ENCODE measurements at places on chromosomes 7 and 10. TPM values are rescaled to one million over a fixed set of nuclear protein-coding genes. Genes with fewer than 3 reads are reported as not detected.
A peak's percentile ranks its signal among the peaks of the same experiment; 100 is the strongest.

- H3K27me3 ChIP-seq: no peaks in the 10 kb centered on the region
- no peak overlapping the region for H3K4me3 ChIP-seq
- peak overlapping the region; percentile 69 for H3K27ac ChIP-seq
- peaks cover 20% of the 10 kb centered on the region for H3K4me1 ChIP-seq
- H3K36me3 ChIP-seq: no peaks in the 10 kb centered on the region
Measured at GRCh38 chr10:72785409-72785808, 93.5 kb downstream of the MCU start.

Gene AKR1E2
- 2.5 TPM for total RNA-seq

Gene TDRD1
- not detected for total RNA-seq

GRCh38 chr10:75401569-75402485, at the start of gene ZNF503:
ZNF503 (minus strand) TSS chr10:75401764; CDS start chr10:75401419, 345 bp downstream.
- peak within 1 kb of the TSS; percentile 87 for H3K4me3 ChIP-seq
- H3K27me3 ChIP-seq: peaks cover 73% of the 10 kb centered on the region
- no peak within 1 kb of the TSS for H3K27ac ChIP-seq
- no peaks in the 10 kb centered on the region for H3K4me1 ChIP-seq
- peak; percentile 95 for DNase-seq

Gene CFAP69
- total RNA-seq: 2.9 TPM

DNA sequence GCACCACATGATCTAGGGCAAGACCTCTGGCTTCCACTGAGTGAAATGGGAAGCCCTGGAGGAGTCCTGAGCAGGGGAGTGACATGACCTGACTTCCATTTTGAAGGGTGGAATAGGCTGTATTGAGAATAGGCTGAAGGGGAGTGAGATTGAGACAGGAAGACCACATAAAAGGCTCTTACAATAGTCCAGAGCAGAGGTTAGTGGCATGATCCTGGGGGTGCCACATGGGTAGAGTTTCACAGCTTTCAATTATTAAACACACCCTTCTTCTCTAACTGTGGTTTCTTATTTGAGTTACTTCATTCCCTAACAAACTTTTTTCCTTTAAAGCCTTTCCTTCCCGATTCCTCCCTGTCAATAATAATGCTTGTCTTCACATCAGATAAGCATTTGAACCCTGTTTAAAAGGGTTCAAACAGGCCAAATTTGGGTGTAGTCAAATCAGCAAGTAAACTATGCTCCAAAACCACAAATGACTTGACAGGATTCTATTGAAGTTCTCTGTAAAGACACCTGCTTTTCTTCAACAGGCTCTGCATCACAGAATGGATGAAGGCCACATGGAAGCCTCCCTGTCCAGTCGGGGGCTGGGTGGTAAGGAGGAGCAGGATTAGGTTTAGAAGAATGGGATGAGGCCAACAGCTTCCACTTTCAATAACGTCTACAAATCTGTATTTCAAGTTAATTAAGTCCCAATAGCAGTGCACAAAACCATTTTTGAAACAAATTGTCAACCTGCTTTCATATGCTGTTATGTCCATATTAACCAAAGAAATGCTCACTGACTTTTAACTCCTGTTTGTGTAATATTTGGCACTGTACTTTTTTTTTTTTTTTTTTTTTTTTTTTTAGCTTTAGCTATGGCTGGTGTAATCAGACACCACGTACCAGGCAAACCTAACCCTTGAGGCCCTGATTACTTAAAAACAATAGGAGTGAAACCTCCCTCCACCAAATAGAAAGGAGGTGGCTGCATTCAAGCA, 131.9 kb downstream of the NRCAM start:
- H3K36me3 ChIP-seq: no peaks in the 10 kb centered on the region
- H3K4me3 ChIP-seq: no peak overlapping the region
- DNase-seq: no peak
- H3K27ac ChIP-seq: no peak overlapping the region
- no peaks in the 10 kb centered on the region for H3K4me1 ChIP-seq
- H3K27me3 ChIP-seq: no peaks in the 10 kb centered on the region

Measured in H9 (cell line).